ENCODE measurements at places on chromosomes 11 and 22.

- no peak for DNase-seq
Measured at GRCh38 chr11:12103411-12104225, 6.8 kb upstream of the MICAL2 start.

DNA sequence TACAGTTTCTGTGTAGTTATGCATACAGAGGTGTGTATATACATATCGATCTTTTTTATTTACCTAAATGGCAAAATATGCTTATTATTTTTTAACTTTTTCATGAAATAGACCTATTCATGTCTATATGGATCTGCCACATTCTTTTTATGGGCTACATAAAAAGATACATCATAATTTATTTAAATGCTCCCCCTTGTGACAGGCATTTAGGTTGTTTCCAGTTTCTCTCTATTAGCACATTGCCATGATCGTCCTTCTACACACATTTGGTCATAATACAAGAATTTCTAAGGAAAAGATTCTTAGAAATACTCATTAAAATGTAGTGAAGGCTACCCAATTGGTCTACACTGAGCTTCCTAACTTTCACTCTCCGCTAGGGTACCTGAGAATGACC, 1067.4 kb downstream of the OPCML start:
- no peak for DNase-seq

GRCh38 chr22:25105817-25106650, 93.6 kb upstream of the CRYBB3 start:
- no peak for DNase-seq

DNA sequence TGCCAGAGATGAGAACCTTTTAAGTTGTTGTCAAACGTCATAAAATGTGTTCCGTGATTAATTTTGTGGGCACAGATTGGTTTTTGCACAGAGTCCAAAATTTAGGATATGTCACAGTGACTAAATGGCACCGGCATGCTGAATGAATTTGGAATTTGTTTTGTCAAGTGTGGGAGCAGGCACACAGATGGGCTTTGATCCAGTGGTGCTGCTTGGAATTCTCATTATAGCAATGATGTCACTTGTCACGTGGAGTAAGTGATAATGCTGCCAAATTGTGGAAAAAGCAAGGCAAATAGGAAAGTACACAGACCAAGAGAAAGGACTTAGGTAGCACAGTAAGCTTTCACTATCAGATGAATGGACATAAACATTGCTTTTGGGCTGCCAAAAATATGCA, 8.0 kb upstream of the LIN7C start:
- DNase-seq: no peak

GRCh38 chr11:97143463-97143862, 753.6 kb downstream of the JRKL start:
- no peak for DNase-seq

GRCh38 chr11:45168366-45169130, 22.1 kb downstream of the PRDM11 start:
- DNase-seq: no peak

DNA sequence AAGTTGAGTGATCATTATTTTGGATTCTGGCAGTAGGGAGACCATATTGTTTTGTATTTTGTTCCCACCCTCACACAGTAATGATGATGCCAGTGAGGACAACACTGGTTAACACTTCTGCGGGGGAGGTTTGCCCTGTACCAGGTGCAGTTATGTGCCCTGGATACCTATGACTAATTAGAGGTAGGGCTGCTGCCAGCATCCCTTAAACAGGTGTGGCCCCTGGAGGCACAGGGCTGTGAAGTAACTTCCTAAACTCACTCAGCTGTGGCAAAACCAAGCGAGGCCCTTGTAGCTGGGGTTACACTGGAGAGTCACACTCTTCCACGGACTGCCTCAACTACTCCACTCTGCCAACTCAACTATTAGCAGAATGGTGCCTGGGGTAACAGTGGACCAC, 64.5 kb downstream of the MCM5 start:
- DNase-seq: no peak

DNA sequence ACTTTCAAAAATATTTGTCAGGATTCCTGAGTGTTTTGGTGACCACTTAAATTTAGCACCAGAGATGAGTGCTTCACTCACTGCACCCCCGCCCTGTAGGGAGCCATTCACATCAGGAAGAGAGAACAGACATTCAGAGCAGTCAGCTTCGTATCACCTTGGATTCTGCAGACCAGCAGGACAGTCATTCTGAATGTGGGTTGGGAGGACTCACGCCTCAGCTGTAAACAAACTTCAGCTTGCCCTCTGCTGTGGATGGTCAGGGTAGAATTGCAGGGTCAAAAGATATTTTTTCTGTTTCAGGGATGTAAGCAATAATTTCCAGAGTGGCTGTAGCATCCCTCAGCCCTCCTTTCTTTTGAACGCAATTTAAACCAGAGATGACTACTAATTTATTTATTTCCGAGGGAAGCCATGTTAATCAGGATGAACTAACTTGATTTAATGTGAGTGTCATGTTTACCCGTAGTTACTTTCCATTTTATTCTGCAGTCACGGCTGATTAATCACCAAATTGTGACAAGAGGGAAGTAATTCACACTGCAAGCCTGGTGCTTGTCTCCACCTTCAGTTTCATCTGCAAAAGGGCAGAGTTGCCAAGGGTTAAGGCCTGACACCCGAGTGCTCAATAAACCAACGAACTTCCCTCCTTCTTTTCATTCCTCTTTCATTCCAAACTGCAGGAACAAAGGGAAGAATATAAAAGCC, 174.2 kb upstream of the DDI1 start:
- no peak for DNase-seq

DNA sequence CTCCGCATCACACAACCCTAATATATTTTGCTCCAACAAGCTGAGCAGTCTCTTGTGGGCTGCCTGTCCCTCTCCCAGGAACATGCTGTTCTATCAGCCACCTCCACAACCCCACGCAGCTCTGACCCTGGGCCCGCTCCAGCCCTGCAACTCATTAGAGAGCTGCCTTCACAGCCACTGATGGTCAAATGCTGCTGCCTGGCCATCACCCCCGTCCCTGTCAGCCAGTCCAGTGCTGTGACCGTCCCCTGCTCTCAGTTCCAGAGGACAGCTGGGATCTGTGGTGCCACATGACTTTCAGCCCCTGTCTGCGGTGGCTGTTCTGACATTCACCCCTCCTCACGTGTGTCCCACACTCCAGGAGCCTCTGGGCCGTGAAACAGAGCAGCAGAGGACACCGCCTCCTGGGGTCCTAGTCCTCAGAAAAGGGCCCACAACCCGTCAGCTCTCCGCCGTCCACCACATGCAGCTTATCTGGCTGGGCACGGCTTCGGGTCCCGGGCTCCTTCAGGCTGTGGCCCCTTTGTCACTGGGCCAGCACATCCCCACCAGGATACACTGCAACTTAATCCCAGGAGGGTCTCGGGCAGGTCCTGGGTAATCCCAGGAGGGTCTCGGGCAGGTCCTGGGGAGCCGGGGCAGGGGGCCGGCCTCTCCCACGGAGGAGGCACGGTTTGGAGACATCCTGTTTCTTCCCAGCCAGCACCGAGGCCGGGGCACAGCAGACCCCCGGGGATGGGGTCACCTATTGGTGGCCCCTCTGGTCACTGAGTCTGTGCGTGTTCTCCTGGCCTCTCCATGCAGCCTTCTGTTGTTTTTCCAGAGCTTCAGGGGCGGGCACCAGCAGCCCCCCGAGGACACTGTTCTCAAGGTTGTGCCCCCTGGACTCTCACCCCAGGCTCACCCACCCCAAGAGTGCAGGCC, 15.1 kb downstream of the CRELD2 start:
- DNase-seq: no peak

GRCh38 chr22:38309614-38310517, 7.4 kb downstream of the CSNK1E start:
- no peak for DNase-seq

GRCh38 chr11:76119032-76119431, 87.3 kb downstream of the WNT11 start:
- no peak for DNase-seq

- DNase-seq: no peak
Measured at GRCh38 chr11:73990730-73991129, 8.1 kb upstream of the UCP2 start.

GRCh38 chr11:65398362-65398910, 12.0 kb downstream of the FRMD8 start:
- no peak for DNase-seq

DNA sequence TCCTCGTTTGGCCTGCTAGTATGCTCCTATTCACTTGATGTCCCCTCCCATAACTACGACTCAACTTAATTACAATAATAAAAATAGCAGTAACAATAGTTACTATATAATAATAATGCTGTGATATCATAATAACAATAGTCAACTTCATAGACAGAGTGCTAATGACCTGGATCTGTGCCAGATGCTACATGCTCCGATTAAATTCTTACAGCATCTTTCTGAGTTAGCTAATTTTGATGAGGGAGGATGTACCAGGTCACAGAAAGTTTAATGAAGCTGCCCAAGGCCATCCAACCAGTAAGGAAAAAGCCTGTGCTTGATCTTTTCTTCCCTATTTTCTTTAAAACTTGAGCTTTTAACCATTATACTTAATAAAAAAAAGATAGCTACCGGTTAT, 413.4 kb upstream of the LRRC4C start:
- DNase-seq: no peak

GRCh38 chr11:1388763-1389102, 1.0 kb upstream of the BRSK2 start:
- no peak for DNase-seq

DNA sequence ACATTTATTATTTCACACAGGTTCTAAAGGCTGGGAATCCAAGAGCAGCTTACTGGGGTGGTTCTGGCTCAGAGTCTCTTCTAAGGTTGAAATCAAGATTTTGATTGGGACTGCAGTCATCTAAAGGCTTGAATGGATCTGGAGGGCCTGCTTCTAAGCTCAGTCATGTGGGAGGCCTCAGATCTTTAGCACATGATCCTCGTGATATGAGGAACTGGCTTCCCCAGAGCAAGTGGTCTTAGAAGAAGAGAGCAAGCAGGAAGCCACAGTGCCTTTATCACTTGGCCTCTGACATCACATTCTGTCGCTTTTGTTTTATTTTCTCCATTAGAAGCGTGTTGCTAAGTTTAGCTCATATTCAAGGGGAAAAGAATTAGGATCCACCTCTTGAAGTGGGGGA, 88.9 kb downstream of the ARFGAP2 start:
- DNase-seq: no peak

DNA sequence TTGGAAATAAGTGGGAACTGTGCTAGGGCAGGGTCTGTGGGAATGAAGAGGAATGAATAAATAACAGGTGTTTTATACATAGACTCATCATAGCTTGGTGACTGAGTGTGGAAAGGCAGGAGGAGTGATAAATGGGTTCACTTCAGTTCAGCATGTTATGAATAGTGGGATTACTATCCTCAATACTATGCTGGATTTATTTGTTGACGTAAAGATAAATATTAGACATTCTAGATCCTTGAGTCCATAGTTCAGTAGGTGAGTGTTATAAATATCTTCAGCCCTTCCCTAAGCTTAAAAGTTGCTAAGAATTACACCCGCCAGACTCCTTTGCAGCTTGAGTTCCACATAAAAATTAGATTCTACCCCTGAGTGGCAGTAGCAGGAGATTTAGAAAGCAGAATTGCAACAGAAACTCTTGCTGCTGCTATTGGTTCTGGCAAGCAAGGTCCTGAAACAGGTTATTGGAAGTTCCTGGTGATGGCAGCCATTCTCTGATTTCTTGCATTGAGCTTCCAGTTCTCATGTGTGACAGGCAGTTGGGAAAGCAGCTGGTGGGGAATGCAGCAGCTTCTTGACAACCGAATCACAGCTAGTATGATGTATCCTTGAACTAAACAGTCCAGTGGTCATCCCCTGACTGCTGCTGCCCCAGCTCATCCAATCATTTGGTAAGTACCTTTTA, 1558.9 kb downstream of the FAM181B start:
- no peak for DNase-seq

GRCh38 chr22:28894334-28894733, 11.0 kb downstream of the ZNRF3 start:
- no peak for DNase-seq

- no peak for DNase-seq
Measured at GRCh38 chr11:71341596-71341995, 89.2 kb upstream of the SHANK2 start.

DNA sequence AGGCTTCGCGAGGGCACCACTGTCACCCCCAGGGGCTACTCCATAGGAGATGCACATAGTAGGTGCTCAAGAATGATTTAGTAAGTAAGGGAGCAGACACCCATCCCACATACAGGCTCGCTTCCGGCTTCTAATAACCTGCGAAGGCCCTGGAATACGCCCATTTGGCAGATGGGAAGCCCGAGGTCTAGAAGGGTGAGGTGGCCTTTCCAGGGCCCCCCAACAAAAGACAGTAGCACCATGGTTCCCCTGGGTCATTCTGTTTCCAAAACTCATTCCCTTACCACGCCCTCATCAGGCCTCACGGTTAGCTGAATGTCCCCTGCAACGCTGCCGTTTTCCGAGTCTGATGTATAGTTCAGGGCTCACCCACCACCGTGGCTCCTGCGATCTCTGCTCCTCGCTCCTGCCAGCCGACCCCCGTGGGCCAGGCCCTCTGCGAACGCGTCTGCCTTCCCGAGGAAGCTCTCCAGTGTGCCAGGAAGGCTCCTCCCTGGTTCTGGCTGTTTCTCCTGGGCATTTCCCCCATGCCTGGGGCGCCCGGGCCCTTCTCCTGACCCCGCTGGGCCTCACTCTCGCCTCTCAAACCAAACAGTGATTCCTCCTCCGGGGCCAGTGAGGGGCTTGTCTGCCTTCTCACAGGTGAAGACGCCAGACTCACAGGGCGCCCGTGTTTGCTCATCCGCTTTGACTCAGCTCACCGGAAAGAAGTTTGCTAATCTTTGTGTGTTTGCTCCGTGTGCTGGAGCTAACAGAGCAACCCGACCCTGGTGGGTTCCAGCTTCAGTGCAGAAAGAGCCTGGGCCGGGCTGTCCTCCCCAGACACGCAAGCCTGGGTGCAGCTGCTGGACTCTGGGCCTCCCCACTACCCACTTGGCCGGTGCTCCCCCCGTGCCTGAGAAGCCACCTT, 86.6 kb downstream of the RTL6 start:
- no peak for DNase-seq

DNA sequence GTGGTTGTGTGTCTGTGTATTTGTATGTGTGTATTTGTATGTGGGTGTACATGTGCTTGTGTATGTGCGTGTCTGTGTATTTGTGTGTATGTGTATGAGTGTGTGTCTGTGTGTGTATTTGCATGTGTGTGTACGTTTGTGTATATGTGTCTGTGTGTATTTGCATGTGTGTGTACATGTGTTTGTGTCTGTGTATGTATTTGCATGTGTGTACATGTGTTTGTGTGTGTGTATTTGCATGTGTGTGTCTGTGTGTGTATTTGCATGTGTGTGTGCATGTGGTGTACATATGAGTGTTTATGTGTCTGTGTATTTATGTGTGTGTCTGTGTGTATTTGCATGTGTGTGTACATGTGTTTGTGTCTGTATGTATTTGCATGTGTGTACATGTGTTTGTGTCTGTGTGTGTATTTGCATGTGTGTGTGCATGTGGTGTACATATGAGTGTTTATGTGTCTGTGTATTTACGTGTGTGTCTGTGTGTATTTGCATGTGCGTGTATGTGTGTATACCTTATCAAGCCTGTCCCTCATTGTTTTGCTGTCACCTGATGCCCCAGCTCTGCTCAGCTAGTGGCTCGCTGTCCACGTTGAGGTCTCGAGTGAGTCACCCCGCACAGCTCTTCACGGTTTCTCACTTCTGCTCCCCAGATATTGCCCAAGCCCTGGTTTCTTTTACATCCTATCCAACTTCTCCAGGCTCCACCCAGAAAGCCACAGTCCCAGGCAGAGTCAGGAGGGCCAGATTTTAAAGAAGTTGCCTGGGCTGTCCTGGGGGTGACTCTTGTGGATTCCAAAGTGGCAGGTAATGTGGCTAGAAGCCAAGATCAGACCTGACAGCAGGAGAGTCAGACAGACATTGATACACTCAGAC, 15.2 kb downstream of the MB start:
- DNase-seq: peak; percentile 23
